ENCODE measurements at places on chromosomes 5 and 9.

DNA sequence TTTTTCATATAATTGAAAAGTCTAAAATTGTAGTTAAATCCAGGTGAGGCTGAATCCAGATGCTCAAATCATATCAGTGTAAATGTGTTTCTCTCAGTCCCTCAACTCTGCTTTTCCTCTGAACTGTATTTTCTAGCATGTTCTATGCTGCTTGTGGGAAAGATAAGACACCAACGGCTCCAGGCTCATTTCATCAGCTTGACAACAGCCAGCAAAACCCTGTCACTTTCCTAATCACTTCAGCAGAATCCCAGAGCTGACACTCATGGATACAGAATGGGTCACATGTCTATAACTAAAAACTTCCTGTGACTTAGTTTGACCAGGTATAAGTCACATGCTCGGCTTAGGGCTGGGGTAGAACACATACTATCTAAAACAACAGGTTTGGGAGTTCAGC lies 179.4 kb upstream of the ADRA1B start:
- DNase-seq: no peak

DNA sequence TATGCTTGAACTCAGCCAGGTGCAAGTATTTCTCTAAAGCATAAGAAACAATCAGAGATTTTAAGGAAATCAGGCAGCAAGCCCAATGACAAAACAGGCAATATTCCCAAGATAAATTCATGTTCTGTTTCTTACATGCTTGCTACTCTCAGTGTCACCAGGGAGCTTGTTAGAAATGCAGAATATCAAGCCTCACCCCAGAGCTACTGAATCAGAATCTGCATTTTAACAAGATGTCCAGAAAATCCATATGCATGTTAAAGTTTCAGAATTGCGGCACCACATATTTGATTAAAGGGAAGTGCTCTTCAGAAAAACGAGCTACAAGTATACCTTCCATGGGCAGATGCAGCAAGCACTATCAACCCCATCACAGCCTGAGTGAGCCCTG lies 54.4 kb downstream of the MFAP3 start:
- no peak for DNase-seq

DNA sequence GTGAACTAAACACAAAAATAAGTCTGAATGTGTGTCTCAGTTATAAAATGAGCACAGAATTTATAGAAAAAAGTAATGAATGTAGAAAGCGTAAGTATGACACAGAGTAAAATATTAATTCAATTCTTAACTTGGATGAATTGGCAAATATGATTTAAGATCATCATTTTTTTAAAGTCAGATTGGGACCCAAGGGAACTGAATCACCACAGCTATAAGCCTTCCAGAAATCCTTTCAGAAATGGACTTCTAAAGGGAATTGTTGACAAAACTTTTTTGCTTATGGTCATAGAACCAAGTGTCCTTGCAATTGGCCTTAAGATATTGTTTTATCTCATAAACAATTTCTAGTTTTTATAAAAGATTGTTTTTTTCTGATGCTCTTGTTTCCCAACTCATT lies 495.1 kb upstream of the DAB2 start:
- no peak for DNase-seq

- DNase-seq: peak; percentile 9
Observed at GRCh38 chr9:80410106-80410505, 838.3 kb downstream of the TLE4 start.

- DNase-seq: no peak
Observed at GRCh38 chr9:136614967-136615623, 47.6 kb upstream of the EGFL7 start.

DNA sequence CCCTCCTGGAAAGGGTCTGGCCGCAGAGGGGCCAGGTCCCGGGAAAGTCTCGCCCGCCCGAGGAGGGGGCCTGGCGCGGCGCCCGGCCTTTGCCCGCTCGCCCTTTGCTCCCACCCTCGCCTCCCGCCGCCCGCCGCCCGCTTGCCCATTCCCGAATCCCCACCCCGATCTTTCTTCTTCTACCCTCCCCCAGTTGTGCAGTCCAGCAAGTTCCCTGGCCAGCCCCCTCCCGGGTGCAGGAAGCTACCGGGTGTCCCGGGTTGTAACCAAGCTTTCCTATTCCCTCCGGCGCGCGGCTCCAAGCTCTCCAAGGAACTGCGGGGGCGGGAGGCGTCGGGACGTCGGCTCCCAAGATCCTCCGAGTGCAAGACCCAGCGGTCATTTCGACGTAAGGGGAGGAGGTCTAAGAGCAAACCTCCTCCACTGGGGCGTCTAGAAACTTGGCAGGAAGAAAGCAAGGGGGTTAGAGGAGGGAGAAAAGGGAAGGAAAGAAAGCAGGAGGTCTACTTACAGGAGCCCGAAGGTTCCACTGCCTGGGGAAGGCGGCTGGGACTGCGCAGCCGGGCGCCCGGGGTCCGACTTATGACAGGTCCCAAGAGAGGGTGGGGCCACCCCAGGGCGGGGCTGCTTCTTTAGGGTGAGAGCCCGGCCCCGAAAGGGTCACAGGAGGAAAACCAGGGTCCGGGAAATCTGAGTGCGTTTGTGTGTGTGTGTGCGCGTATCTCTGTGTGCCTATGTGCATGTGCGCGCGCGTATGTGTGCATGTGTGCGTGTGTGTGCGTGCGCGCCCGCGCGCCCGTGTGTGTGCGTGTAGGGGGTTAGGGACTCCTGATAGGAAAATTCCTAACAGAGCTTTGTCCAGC lies at the start of gene PTGR1:
PTGR1 (minus strand) TSS at position 556 of the 863 bp plus-strand sequence. CDS start 2,225 bp downstream, outside the sequence.
- DNase-seq: peak; percentile 93

DNA sequence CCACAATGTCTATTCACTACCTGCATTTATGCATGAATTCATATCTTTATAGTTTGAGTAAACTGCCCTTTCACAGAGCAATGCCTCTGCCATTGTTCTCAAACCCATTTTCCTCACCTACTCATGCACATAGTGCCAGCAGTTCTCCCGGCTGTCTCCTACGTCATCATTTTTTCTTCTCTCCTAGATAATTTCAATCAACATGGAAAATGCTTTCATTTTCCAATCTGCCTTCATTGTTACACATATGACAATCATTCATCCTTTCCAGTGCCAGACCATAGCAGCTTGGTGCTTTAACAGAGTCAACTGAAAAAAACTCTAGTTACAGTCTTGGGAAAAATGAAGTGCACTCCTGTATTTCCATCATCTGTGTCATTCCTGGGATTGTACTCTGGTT lies 514.8 kb upstream of the CTNND2 start:
- no peak for DNase-seq

- DNase-seq: no peak
Observed at GRCh38 chr5:106797996-106798395, 872.7 kb downstream of the EFNA5 start.

DNA sequence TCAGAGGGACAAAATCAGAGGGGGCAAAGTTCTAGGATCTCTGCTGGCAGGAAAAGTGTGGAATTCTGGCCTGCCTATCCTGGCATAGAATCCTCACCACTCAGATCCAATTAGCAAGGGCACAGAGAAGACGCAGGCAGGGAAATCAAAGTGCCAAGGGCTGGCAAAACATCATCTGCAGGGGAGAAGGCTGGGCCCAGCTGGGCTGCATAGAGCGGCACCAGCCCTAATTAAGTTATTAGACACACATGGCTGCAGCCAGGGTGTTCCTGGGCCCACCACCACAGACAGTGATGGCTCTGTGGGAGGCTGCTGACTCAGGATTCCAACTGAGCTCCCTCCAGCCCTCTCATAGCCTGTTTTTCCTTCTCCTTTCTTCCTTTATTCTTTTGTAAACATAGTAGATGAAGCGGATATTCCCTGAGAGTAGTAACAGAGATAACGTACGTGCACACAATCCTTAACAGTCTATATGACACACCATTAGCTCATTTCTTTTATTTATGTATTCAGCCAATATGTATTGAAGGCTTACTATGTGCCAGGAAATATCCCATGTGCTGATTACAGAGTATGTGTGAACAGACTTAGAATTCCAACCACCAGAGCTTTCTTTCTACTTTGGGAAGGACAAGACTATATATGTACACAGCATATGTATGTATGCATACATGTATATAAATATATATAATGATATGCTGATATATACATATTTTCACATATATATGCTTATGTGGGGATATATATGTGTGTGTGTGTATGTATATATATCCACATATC lies 236.1 kb downstream of the ASTN2 start:
- DNase-seq: peak; percentile 67

- no peak for DNase-seq
Observed at GRCh38 chr5:123720339-123720738, 208.4 kb downstream of the CSNK1G3 start.

DNA sequence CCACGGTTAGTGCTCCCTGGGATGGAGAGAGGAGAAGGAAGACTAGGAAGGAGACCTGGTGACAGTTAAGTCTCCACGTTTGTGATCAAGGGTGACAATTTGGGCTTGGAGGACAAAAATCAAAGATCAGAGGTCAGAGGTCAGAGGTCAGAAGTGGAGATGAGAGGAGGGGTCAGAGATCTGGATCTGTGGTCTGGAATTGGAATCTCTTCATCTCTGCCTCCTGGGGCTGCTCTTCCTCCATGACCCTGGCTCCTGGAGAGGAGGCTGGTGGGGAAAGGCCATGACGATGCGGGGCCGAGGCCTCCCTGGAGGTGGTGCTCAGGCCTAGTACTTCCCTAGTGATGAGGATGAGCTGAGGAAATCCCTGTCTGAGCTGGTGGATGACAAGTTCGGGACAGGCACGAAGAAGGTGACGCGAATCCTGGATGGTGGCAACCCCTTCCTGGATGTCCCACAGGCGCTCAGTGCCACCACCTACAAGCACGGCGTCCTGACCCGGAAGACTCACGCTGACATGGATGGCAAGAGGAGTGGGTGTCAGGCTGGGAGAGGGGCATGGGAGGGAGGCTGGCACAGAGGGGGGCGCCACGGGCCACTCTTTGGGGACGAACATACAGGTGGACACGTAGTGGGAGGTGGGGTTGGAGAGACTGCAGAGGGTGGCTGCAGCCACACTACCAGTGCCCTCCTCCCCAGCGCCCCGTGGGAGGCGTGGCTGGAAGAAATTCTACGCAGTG lies 41.0 kb downstream of the PSD2 start:
- DNase-seq: no peak

GRCh38 chr5:92704590-92704989 lies 876.4 kb downstream of the NR2F1-AS1 start:
- DNase-seq: peak; percentile 19

GRCh38 chr9:127183814-127184582 lies 61.6 kb upstream of the ANGPTL2 start:
- peak; percentile 50 for DNase-seq
